ENCODE measurements at places on chromosomes 7 and 10.

- no peak for DNase-seq
These were observed 170.7 kb downstream of the HERPUD2 start for GRCh38 chr7:35524112-35524804.

GRCh38 chr10:116800286-116800929, 48.9 kb upstream of the ENO4 start:
- DNase-seq: no peak

DNA sequence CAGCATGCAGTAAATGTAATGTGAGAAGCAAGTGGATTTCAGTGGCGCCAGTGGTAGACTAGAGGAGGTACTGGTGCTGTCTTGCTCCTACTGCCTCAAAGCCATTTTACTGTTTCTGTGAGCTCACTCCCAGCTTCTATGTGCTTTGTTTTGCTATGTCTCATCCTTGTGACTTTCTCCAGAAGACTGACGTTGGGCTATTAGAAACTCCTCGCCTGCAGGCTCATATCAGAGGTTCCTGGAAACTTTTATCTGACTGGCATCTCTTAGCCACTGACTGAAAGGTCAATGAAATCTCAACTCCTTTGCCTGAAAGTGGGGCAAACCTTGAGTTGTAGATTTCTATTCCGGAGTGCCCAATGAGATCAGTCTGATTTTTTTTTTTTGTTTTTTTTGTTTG, 66.4 kb upstream of the SORCS1 start:
- no peak for DNase-seq

DNA sequence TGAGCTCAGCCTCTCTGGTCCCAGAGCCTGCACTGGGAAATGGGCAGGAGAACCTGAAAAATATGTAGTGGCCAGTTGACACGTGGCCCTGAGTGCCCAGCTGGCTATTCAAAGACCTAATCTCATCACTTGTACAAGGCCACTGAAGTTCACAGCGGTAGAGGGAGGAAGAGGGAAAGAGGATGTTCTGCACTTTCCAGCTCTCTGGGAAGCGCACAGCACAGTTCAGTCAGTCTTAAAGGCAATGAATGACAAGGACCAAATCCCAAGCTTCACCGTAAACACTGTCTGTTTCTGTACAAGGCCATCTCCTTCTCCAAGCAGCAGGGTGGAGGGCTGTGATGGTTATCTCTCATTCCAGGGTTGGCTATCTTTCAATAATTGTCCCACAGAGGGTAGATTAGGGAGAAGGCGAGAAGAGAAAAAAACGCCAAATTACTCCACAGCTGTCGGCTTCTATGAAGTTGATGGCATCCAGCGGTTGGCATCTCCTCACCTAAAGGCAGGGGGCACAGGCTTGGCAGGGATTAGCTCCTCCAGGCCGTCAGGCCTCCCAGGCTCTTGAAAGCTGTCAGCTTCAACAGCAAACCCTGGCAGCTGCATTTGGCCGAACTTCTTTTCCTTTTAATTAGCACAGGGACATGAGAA, 10.6 kb downstream of the SFMBT2 start:
- no peak for DNase-seq

DNA sequence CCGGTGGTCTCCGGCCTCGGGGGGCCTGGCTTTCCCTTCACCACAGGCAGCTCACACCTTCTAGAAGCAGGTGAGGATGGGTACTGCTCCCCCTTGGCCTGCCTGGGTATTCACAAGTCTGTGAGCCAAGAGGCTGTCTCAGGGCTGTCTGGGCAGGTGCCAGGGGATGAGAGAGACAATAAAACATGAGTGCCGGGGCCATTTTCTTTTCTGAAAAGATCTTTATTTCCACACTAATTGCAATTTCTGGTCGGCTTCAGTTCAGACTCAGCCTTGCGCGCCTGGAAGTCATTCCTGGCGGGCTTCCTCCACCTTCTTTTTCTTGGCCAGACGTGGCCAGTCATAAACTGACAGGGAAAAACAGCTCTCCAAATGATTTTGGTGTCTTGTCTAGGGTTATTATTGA, 171.2 kb downstream of the ARHGAP12 start:
- no peak for DNase-seq

All from muscle of arm (tissue), 14 donors.